ENCODE measurements at places on chromosomes 5 and 9. TPM values are rescaled to one million over a fixed set of nuclear protein-coding genes. Genes with fewer than 3 reads are reported as not detected.

DNA sequence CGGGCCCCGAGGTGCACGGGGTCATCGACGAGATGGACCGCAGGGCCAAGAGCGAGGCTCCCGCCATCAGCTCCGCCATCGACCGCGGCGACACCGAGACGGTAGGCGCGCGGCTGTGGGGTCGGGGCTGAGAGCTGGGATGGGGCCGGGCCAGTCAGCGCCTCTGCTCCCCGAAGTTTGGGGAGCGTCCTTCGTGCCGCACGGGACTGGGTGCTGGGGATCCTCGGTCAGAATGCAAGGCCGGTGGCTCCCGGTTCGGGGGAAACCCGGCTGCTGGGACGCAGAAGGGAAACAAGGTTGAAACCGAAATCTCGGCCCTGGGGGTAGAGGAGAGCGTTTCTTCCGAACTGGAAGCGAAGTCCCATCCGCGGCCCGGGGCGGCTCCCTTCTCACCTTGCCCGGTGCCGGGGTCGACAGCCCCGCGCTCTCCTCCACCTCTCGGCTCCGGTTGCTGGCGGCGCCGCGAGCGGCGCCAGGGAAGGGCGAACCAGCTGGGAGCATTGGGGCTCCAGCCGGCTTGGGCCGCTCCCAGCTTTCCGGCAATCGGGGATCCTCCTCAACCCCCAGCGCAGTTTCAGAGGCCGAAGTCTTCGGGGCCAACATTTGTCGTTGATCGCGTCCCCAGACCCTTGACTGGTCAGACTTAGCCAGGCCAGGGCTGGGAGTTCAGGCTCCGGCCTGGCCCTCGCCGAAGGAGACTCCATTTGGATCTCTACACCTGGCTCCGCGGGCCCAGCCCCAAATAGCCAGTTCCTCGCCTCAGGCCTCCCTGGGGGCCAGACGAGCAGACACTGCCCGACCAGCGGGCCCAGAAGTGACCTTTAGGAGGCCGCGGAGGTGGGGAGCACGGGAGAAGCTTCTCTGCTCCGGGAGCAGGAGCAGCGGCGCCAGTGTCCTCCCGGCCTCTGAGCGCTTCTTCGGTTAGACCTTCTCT, 1.1 kb downstream of the LHX2 start:
- H3K27ac ChIP-seq = no peak overlapping the region
- H3K4me3 ChIP-seq = peak overlapping the region; percentile 38
- no peaks in the 10 kb centered on the region for H3K27me3 ChIP-seq
- peak; percentile 66 for DNase-seq
- H3K36me3 ChIP-seq = no peaks in the 10 kb centered on the region
- peaks cover 79% of the 10 kb centered on the region for H3K4me1 ChIP-seq

The HRCT1 gene
- not detected for total RNA-seq

GRCh38 chr5:111313017-111313724, 89.0 kb downstream of the CAMK4 start:
- no peaks in the 10 kb centered on the region for H3K4me1 ChIP-seq
- no peak overlapping the region for H3K4me3 ChIP-seq
- H3K27me3 ChIP-seq = no peaks in the 10 kb centered on the region
- H3K36me3 ChIP-seq = no peaks in the 10 kb centered on the region
- no peak overlapping the region for H3K27ac ChIP-seq

- no peak overlapping the region for H3K4me3 ChIP-seq
- H3K36me3 ChIP-seq = peaks cover 47% of the 10 kb centered on the region
- H3K27ac ChIP-seq = no peak overlapping the region
- no peaks in the 10 kb centered on the region for H3K27me3 ChIP-seq
Observed at GRCh38 chr5:43165323-43165722, 26.7 kb upstream of the NIM1K start.

DNA sequence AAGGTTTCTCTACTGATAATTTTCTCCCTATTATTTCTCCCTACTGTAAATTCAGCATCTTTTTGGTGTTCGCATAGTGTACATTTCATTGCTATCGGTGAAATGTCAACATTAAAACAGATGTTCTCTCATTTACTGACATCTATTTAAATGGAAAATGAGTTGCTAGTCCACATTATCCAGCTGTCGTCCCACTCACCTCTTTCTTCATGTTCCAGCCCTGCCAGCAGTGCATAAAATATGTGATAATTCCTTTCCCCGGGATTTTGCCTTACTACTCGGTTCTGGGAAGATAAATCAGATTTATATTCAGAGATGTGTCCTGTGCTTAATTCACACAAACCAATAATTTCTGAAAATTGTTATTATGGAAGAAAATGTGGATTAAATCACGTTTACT, 155.8 kb downstream of the MYO10 start:
- no peaks in the 10 kb centered on the region for H3K27me3 ChIP-seq
- H3K4me3 ChIP-seq = no peak overlapping the region
- DNase-seq = no peak
- H3K36me3 ChIP-seq = no peaks in the 10 kb centered on the region
